IMR-90 (cell line): ENCODE measurements at places on chromosomes 3 and 15.

GRCh38 chr15:38849046-38849445 lies 284.4 kb upstream of the RASGRP1 start:
- DNase-seq = no peak

DNA sequence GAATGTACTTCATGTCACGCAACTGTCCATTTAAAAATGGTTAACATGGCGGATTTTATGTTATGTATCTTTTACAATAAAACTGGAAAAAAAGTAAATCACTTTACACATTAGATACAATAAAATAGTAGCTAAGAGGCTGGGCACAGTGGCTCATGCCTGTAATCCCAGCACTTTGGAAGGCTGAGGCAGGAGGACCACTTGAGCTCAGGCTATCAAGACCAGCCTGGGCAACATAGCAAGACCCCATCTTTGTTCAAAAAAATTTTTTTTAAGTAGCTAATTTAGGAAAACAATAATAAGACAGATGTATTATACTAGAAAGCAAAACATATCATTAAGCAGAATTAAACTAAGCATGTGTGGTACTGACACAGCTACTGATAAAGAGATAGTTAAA lies 11.5 kb downstream of the RNF168 start:
- no peak for DNase-seq

- no peak for DNase-seq
These were observed 307.4 kb upstream of the DPPA4 start for GRCh38 chr3:109644746-109645145.

- peak; percentile 70 for DNase-seq
These were observed 94.0 kb upstream of the MEX3B start for GRCh38 chr15:82139823-82140268.

DNA sequence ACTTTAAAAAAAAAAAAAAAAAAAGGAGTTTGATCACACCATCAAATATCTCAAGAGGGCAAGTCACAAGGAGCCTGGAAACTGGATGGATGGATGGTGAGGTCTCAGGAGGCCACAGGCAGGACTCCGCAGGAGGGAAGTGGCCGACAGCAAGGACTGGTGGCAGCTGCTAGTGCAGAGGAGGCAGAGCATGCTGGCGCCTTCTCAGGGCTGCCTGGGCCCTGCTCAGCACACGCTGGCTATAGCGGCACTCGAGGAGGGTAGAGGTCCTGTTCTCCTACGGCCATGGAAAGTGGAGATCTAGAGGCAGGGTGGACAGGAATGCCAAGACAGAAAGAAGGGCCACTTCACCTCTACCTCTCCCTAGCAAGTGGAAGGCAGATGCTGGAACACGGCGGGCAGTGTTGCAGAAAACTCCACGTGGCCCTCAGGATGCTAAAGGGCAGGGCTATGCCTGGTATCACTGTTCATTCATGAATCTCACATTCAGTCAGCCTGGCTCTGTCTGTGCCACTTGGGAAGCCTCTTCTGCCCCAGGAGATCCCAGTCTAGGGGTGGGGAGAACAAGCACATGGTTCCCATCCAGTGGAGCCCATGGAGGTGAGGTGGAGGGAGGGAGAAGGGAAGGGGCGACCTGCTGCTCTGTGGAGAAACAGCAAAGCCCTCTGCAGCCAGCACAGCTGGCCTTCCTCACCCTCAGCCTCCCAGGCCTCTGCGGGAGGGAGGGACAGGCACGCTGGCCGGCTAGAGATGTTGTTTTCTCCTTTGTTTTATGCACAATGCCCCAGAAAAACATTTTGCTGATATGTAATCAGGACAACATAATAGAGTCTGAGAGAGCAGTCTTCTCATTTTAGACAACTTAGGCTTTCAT lies 71.0 kb downstream of the OXNAD1 start:
- DNase-seq = no peak

DNA sequence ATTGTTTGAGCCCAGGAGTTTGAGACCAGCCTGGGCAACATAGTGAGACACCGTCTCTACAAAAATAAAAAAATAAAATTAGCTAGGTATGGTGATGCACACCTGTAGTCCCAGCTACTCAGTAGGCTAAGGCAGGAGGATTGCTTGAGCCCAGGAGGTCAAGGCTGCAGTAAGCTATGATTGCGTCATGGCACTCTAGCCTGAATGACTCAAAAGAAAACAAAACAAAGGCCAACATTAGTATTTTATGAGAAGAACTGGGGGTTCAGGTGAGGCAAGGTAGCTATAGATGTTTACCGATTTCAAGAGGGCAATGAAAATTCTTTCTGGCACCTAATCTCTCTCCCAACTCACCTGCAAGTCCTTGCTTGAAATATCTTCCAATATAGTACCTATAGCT lies 77.2 kb downstream of the GREM1 start:
- peak; percentile 29 for DNase-seq

- no peak for DNase-seq
These were observed 133.5 kb downstream of the PDZRN3 start for GRCh38 chr3:73491287-73491662.

DNA sequence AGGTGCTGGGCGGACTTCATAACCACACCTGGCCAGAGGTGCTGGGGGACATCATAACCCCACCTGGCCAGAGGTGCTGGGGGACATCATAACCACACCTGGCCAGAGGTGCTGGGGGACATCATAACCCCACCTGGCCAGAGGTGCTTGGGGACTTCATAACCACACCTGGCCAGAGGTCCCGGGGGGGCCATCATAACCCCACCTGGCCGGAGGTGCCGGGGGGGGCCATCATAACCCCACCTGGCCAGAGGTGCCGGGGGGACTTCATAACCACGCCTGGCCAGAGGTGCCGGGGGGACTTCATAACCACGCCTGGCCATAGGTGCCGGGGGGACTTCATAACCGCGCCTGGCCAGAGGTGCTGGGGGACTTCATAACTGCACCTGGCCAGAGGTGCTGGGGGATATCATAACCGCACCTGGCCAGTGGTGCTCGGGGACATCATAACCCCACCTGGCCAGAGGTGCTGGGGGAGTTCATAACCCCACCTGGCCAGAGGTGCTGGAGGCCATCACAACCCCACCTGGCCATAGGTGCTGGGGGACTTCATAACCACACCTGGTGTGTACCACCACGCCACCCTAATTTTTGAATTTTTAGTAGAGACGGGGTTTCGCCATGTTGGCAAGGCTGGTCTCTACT lies 10.7 kb upstream of the TUBGCP5 start:
- DNase-seq = no peak

DNA sequence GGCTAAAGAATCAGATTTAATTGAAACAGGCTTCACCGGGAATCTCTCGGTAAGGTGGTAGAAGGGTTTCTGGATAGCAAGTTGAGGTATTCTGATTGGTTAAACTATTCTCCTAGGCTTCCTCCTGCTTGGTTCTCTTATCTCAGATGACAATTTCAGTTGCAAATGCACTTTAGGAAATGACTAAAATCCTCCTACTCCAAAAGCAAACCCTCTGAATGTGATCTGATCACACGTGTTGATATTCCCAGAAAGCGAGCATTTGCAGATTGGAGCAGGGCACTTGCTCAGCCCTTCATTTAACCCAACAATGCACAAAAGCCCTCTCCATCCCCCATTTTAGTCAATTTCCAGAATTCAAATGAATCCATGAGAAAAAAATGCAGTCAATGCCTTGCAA lies 55.6 kb upstream of the ICE2 start:
- no peak for DNase-seq

DNA sequence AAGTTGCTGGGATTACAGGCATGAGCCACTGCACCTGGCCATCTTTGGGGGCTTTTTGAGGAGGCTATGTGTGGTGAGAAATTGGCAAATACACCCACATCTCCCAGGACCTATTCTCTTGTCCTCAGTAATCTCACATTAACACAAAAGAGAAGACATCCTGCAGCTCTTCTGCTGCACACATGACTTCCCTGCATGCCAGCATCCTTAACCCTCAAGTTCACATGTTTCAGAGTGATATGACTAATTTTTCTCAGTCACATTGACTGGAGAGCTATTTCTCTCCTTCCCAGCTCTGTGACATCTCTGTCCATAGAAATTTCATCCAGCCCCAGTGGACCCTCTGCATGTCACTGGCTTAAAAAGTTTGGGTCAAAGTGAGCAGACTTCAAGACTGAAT lies 1.9 kb upstream of the SKIC8 start:
- no peak for DNase-seq

- no peak for DNase-seq
These were observed 10.8 kb downstream of the MBNL1 start for GRCh38 chr3:152279479-152279878.

DNA sequence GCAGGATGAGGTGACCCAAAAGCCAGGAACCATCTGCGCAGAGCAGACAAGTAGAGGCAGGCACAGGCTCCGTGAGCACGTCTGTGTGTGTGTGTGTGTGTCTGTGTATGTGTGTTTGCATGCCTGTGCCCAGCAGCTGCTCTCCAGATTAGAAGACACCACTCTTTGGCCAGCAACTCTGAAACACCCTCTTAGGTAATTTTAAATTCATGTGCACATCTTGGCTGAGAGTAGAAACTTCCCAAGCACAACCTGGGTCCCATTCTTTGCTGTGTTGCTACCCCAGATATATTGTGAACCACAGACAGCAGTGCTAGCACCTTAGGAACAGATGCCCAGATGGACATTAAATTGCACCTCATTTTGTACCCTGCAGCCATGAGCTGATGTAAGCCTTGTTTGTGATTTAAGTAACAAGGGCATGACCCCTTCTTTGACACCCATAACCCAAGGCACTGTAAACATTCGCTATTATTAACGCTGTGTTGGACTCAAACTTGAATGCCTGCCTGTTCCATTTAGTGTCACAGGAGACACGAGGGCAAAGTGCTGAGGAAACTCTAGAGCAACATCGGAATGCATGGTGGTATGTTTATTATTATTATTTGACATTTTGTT lies at the start of gene FILIP1L:
TSS of gene FILIP1L (minus strand) at position 89 of the 618 bp plus-strand sequence.
- no peak for DNase-seq

- DNase-seq = peak; percentile 73
These were observed 170.6 kb upstream of the TSC22D2 start for GRCh38 chr3:150237490-150237889.

DNA sequence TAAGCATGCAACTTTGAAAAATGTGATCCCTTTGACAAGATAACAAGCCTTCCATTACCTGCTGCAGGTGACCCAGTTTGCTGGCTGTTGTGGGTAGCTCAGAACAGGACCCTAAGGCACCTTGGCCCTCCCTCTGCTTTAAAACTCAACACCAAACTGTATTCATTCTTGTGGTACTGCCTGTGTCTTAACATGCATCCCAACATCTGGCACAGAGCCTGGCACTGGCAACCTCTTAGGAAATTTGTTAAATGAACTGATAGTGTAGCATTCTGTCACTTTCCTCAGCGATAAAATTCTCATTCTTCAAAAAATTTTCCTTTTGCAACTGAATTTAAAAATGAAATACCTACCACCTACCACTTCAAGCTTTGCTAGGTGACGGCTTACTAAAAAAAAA lies 287.3 kb upstream of the ADAMTS9 start:
- no peak for DNase-seq

DNA sequence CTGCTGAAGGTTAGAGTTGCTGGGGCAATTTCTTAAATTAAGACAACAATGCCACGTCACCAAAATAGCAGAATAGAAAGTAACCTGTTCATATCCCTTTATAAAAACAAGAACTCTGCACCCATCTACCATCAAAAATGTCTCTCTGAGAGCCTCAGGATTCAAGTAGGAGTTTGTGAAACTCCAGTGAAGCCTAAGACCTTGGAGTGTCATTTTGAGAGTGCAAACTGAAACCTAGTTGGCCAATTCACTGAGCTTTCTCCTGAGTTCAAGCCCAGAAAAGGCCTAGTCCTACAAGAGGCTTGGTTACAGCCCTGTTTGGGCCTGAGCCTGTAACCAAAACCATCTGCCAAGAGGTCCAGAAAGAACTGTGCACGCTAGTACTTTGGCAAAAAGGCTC lies 335.1 kb downstream of the EFHB start:
- DNase-seq = no peak

- no peak for DNase-seq
These were observed 102.4 kb downstream of the MSL2 start for GRCh38 chr3:136093771-136094170.

DNA sequence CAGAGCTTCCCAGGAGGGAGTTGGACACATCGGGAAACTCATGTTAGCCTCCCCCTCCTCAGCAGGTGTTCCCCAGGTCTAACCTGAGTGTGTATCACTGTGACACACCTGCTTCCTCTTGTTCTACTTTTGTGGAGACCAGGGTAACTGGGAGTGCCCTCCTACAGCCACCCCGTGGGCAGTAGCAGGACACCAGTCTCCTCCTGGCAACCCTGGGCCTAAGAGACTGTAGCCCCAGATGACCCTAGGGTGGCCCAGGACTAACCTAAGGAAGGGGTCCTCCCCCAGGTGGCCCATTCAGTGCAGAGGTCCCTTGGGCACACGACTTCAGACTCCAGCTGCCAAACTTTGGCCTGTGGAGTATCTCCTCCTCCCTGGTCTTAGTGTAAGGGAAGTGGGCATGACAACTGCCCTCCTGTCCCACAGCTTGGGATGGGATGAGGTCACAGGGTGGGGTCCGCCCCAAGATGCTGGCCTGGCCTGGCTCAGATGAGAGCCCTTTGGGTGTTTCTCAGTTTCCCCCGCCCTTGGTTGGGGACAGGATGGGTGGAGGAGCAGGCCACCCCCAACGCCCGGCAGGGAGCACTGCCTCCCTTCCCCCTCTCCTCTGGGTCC lies 4.8 kb downstream of the CSK start:
- no peak for DNase-seq

GRCh38 chr3:186788482-186789370 lies 5.3 kb downstream of the EIF4A2 start:
- no peak for DNase-seq

- peak; percentile 18 for DNase-seq
These were observed 5.1 kb upstream of the SLC25A38 start for GRCh38 chr3:39378088-39378487.
